ENCODE measurements at places on chromosomes 12 and 14.

GRCh38 chr14:54515670-54516069 is 6.0 kb downstream of the CGRRF1 start:
- DNase-seq, result no peak

- no peak for DNase-seq
These were observed 10.0 kb downstream of the DDX51 start for GRCh38 chr12:132133952-132134652.

DNA sequence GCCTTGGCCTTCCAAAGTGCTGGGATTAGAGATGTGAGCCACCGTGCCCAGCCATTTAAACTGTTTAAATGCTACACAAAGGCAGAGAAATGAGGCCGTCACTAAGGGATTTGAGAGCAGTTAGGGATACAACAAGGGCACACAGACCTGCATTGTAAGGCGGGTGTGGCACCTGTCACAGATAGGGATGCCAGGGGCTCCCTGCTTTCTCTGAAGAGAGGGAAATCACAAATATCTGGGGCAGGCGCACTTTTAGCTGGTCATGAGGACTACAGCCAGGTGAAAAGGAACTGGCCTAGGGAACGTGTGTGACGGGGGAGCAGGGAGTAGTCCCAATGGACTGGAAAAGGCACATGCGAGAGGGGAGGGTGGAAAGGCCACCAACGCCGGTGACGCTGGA is 9.7 kb downstream of the SSH1 start:
- DNase-seq, result no peak

DNA sequence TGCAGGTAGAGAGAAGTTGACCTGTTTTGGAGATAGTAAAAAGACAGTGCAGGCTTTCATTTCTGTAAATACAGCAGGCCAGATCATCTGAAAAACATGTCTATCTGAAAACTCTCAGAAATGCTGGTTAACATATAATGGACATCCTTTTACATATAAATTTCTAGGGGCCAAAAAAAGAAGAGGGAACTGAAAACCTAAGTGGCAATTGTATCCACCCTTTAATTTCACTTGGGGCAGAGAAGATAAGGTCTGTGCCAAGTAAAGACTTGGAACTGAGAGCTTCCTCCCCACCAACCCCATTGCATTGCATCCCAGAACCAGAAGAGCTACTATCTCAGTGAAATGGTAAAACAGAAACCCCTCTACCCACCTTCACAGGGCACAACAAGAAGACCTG is 141.0 kb downstream of the SRGAP1 start:
- DNase-seq, result no peak

GRCh38 chr12:115700896-115701465 is 576.5 kb downstream of the MED13L start:
- peak; percentile 5 for DNase-seq

DNA sequence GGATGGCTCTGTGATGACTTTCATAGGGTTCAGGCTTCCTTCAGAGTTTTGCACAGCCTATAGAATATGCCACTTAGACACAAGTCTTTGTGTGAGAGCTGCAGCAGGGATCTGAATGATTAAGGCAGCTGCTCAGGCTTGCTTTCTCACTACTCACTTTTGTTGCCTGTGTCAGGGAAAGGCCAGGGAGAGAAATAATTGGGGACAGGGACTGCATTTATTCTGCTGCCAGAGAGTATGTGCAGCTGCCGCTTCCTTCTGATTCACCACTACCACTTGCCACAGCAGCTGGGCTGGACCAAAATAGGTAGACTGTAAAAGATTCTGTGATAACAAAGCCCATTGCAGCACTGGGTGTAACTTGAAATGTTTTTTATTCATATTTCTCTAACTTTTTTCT is 49.7 kb downstream of the TRMT5 start:
- peak; percentile 16 for DNase-seq

DNA sequence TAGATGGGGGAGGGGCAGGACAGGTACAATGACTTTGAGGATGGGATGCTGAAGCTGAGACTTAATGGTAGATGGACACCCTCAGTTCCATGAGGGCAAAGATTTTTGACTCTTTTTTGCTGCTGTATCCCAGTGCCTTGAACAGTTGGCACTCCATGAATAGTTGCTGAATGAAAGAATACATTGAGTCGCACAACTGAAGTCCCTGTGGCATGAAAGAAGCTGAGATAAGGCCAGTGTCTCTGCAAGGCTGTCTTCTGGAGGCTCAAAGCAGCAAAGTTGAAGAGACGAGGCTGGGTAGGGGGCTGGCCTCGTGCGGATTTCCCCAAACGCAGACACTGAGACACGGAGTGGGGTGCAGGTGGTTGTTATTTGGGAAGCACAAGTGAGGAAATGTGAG is 179.3 kb downstream of the ADCK1 start:
- DNase-seq, result no peak

DNA sequence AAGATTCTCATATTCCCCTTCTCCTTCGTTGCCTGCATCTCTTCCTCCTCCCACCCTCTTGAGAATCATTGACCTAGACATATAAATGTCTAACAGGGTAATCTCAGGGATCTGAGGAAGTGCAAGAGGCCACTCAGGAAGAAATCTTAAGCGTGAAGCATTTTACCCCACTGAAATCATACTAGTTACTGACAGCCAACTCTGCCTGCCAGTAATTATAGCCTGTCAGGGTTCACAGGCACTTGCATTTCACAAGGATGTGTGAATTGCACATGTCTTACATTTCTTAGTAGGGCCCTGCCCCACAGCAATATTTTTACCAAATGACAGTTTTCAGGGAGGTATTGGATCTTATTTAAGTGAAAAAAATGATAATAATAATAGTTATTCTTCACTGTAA is 127.2 kb downstream of the SLC15A5 start:
- DNase-seq, result no peak

DNA sequence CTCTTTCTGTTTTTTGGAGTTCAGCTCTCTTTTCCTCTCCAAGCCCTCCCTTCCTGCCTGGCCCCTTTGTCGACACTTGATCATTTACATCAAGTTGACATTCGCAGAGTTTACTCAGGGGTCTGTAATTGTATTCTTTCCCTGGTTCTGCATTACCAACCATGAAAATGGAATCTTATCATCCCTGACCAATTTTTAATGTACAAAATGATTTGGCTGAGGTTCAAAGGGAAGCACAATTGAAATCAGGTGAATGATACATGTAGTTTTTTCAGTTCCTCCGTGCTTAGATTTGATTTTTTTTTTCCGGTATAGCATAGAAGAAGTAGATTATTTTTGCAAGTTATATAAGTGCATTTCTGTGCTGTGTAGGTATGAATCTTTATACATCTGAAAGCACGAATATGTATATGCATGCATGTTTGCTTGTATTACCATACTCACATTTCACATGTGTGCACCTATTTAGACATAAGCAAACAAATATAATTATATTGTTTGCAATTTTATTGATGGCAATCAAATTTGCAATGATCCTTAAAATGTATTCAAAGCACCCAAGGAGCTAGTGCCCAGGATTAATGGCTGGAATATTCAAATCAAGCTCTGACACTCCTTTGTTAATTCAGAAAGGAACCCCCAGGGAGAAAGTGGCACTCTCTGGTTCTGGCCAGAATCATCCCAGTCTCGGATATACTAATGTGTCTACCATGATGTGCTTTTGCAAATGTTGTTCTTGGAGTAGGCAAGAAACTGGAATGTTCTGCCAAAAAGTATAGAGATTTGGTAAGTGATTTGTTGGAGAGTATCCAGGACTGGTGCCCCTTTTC is 189.3 kb downstream of the VRK1 start:
- no peak for DNase-seq

DNA sequence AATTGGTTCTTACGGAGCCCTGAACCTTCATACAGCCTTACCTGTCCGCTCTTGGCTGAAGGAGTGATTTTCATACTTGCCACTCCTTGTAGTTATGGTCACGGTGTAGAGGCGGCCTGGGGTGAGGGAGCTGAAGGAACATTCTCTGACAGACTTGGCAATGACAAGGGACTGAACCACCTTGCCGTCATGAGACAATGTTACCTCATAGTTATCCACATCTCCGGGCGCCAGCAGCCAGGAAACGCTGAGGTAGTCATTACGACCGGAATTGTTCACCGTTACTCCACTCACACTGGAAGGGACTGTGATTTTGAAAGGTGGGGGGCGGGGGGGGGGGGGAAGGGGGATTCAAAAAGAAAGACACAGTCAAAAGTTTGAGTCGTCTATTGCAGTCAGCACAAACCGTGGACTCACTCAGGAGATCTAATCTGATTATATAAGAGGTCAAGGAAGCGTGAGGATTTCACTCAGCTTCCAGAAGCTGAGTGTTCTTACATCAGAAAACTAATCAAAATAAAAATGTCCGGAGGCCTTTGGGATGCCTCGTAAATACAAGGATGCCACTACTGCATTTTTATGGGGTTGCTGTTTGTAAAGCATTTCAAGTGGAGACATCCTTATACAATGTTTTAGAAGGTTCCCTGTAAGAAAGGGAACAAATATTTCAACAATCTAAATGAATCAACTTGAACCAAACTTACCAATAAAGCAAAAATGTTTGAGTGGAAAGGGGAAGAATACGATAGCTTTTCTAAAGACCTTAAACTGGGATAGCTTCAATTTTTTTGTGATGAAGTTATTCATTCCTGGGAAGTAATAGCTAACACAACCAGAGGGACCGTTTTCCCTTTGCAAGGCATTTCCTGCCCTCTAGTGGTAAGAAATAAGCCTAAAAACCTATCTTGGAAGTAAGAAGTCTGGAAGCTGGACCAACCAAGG is 60.6 kb downstream of the PTPRB start:
- peak; percentile 88 for DNase-seq

DNA sequence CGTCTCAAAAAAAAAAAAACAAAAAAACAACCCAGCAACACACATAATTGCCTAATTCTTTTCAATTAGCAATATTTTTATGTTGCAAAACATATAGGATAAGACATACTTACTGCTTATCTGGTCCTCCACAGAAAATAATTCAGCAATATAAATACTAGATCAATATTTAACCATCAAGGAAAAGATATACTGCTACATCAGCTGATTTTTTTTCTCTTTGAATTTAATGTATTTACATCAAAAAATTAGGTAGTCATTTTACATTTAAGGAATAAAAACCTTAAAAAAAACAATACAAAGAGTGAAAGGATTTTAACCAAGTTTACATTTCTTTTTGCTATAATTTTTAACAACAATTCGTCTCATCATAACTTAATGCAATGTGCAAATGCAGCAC is 28.1 kb downstream of the SPTSSA start:
- DNase-seq, result no peak

- DNase-seq, result peak; percentile 48
These were observed 43.3 kb upstream of the NPFF start for GRCh38 chr12:53550595-53550994.

- no peak for DNase-seq
These were observed 30.0 kb downstream of the DTX1 start for GRCh38 chr12:113086249-113087164.

DNA sequence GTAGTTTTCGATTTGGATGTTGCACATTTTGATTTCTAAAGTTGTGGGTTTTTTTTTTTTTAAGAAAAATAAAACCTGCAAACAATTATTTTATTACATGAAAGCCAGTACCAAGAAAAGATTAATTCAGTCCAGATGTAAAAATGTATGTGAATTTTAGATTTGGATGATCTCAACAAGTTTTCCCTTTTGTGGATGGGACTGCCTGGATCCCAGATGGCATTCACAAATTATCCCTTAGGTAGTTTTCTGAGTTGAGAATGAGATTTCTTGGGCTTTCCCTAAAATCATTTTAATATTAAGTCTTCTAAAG is 2.8 kb downstream of the FRMD6 start:
- DNase-seq, result peak; percentile 34

GRCh38 chr14:69819607-69820006 is 22.6 kb upstream of the SLC10A1 start:
- no peak for DNase-seq

DNA sequence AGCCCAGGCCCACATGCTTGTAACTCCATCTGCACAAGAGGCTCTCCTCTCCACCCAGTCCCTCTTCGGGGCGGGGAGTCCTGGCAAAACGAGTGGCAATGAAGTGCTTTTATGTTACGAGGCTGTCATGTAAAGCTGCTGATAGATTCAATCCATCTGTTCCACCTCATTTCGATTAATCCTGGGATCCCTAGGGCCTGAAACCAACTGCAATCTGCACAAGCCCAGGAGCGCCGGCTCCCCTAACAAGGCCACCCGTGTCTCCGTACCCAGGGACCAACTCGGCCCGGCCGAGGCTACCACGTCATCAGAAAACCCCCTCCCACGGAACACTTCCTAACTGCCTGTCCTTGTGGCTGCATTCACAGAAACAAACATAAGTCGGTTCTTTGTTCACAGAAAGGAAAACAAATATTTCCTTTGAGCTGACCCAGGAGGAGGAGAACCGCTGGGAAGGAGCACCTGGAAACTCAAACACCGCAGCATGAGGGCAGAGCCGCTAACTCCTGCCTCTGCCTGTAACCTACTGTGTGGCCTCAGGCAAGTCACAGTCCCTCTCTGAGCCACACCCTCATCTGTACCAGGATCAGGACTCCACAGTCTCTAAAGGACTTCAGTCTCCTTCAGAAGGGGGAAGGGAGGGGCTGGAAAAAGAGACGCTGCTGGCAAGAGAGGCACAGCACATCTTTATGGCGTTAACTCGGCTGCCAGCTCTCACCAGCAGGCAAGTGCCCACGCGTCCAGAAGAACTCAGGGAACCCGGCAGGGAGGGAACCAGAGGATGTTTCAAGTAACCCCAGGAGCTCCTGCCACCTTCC is 47.8 kb downstream of the CCDC88C start:
- no peak for DNase-seq
